ENCODE measurements at places on chromosomes 7 and 10. TPM values are rescaled to one million over a fixed set of nuclear protein-coding genes. Genes with fewer than 3 reads are reported as not detected.
A peak's percentile ranks its signal among the peaks of the same experiment; 100 is the strongest.

GRCh38 chr7:22586101-22586785 lies 86.3 kb upstream of the STEAP1B start:
- no peak for DNase-seq

GRCh38 chr7:6269527-6269926 lies 2.9 kb downstream of the CYTH3 start:
- DNase-seq: no peak

Gene ZP3
- 0.63 TPM for polyA plus RNA-seq

DNA sequence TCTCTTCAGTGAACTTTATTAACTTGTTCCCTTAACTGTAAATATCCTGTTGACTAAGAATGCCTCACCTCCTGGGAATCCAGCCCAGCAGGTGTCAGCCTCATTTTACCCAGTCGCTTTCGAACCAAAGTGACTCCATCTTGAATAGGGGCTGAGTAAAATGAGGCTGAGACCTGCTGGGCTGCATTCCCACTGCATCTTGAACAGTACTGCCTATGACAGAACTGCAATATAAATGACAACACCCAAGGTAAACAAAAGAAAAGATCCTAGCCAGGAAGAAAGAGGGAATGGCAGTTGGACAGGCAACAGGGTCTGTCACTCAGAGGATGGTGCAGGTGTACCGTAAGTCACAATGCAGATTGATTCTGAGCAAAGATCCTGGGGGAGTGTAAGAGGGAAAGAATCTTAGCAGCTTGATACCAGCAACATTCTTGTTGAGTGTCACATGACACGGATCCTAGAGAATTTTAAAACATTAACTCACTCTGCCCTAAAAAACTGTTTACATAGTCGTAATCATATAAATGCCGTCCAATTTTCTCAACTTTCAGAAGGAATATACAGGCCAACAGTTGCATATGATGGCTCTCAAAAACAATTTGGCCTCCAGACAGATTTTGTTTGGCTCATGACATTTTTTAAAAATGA lies 4.4 kb upstream of the FAM107B start:
- DNase-seq: peak; percentile 59

- peak; percentile 63 for DNase-seq
Observed at GRCh38 chr10:62459072-62459471, 84.9 kb downstream of the ZNF365 start.

DNA sequence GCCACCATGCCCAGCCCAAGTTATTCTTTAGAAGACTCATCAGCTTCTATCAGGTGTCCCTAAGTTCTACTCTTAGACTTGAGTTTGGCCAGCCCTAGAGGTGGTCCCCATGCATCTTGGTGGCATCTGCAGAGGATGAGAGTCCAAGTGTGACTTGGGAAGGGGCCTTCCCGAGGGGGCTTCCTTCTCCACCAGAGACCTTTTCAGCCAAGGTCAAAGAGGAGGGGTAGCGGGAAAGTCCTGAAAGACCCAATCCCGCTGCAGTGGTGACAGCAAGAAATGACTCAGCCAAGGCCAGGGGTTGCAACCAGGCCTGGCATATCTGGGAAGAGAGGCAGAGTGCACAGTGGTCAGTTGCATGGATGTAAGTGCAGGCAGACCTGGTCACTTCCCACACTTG lies 61.7 kb upstream of the MGMT start:
- DNase-seq: no peak

DNA sequence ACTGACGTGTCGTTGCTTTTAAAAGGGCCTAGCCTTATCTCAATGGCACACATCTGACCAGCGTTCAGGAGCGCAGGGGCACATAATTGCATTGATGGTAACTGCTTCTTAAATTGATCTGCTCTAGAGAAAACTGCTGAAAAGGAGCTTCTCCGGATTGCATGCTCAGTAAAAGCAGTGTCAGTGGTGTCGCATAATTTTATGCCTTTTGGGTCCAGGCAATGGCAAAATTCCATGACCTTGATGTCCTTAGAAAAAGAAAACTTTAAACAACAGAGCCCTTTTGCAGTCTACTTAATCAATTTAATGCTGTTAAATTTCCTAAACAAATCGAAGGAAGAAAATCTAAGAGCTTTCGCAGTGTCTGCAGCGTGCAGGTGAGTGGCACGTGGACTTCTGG lies 75.7 kb downstream of the PTPRE start:
- DNase-seq: no peak

Gene PHYHIPL
- polyA plus RNA-seq: not detected

DNA sequence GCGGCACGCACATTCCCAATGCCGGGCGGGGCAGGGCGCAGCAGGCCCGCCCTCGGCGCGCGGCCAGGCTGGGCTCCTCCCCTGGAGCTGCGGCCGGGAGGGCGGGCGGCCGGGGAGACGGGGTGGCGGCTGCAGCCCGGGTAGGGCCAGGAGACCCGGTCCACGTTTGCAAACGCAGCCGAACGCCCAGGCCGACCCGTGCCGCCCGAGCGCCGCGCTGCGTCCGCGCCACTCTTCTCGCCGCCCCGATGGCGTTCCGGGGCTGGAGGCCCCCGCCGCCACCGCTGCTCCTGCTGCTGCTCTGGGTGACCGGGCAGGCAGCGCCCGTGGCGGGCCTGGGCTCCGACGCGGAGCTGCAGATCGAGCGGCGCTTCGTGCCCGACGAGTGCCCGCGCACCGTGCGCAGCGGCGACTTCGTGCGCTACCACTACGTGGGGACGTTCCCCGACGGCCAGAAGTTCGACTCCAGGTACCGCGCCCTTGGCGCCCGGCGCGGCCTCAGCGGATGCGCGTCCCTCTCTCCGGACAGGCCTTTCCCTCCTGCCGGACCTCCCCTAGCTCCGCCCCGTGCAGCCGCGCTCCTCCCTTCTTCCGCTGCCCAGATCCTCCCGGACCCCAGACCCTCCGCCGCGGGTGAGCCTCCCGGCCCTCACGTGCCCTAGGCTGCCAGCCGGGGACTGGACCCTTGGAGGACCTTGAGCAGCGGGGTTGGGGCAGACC lies at the start of gene FKBP9:
FKBP9 (plus strand) TSS at position 115 of the 720 bp plus-strand sequence; CDS start at position 249, 134 bp downstream.
- DNase-seq: no peak

Gene HABP2
- not detected for polyA plus RNA-seq

DNA sequence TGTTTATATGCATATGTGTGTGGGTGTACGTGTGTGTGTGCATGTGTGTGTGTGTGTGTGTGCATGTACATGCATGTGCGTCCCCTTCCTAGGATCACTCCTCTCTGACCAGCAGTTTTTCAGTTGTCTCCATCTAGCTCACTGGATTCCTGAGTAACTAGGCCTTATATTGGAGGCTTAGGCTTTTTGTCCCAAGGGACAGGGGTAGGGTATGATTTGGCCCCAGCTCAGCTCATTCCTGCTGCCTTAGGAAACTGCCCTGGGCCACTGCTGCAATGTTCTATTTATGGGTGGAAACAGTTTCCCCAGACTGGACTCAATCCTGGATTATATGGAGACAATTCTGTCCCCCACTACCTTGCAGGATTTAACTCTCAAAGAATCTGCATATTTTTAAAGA lies 68.8 kb upstream of the SDK1 start:
- no peak for DNase-seq

DNA sequence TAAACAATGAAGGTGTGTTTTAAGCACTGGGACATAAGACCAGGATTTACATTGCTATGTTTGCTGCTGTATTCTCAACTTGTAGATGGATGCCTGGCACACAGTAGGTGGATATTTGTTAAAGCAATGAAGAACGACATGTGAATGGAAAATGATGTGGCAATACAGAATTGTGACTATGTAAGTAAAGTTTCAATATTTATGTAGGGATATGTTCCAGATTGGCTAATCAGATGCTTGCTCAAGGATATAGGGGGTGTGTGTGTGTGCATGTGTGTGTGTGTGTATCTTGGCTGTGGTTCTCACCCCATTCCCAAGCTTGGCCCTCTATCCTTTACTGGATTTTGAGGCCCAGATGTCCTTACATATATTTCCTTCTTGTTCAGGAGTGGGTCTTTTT lies 42.7 kb upstream of the LAMB1 start:
- DNase-seq: no peak

- no peak for DNase-seq
Observed at GRCh38 chr7:137337902-137338301, 5.6 kb downstream of the PTN start.

- DNase-seq: no peak
Observed at GRCh38 chr10:19785366-19785765, 30.9 kb upstream of the PLXDC2 start.

DNA sequence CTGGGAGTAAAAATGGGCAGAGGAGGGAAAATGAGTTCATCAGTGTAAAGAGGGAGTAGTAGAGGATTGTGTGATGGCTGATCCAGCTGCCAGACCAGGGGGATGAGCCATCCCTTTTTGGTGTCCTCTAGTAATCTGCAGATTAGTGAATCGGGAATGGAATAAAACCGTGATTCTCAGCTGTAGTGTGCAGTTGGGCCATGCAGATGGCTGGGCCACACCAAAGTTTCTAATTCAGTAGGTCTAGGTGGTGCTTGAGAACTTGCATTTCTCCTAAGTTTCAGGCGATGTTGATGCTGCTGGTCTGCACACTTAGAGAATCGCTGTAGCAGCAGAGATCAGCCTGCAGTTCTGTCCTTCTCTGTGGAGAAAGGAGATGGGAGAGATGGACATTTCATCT lies 22.7 kb downstream of the PDCD11 start:
- DNase-seq: no peak

- DNase-seq: no peak
Observed at GRCh38 chr10:31961277-31962074, 32.8 kb upstream of the ARHGAP12 start.

Gene CDC14C
- polyA plus RNA-seq: 0.07 TPM

DNA sequence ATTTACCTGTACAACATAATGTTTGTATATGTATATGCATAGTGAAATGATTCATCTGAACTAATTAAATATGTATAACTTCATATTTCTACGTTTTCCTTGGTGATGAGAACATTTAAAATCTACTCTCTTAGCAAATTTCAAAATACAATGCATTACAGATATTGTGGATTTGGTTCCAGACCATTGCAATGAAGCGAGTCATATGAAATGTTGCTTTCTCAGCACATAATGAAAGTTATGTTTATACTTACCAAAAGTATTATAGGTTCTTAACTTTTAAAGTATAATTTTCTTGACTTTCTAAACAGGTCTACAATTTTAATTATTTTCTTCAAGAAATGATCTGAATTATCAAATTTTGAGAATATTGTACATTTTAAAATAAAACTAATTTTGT lies 189.2 kb downstream of the CSTF2T start:
- DNase-seq: no peak

Gene AOAH
- polyA plus RNA-seq: not detected

GRCh38 chr10:79274279-79275104 lies 72.8 kb upstream of the PPIF start:
- no peak for DNase-seq

DNA sequence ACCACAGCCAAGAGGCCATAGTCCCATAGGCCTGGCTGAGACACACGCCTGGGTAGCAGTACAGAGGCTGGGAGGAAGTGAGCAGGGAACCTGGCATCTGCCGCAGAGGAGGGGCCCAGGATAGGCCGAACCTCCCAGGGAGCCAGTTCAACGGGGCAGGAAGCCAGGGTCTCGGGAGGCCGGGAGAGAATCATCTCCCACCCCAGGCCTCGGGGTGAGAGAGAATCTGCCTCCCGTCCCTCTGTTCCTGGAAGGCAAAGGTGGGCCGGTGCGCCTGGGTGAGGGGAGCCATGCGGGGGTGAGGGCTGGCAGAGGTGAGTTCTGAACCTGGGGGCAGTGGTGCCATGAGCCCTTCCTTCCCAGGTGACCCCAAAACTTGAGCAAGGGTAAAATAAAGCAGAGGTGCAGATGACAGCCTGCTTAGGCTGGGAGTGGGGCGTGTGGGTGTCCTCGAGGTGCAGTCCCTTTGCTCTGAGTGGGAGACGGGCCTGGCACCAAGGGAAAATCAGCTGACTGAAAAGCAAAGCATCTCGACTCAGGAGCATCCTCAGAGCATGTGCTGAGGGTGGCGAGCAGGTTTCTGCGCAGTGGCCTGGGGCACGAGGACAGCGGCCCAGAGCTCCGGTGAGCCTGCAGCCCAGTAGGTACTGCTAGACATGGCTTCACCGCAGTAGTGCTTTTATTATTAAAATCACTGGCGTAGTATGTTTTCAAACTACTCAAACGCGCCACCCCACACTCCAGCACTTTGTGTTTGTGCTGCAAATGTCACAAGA lies 15.5 kb downstream of the AGAP3 start:
- no peak for DNase-seq

DNA sequence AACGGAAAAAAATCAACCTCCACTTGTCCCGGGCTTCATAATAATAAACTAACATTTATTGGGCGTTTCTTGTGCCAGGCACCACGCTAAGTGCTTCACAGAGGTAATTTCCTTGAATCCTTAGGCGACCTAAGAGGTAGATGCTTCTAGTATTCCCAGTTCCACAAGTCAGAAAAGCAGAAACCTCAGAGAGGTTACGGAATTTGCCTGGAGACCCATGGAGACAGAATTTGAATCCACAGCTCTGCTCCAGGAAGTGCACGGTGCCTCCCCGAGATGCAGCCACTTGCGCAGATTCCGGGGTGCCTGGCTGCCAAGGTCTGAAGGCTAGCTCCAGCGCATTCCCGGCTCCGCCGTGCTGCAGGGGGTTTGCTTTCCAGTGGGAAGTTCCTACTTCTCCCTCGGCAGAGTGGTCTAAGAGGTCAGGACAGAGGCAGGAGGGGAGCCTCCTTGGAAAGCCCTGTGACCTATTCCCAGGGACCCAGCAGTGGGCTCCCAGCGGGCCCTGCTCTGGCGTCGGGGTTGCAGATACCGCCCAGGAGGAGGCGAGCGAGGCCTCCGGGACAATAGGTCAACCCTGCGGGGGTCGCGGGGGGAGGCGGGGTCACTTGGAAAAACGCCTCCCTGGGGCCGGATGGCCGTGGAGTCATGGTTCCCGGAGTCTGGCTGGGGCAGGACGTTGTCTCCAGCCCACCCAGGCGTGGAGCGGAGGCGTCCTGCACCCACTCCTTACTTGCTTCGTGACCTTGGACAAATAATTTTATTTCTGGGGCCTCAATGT lies 10.1 kb upstream of the NKX2-3 start:
- DNase-seq: no peak

- no peak for DNase-seq
Observed at GRCh38 chr7:77391230-77391629, 24.9 kb downstream of the GSAP start.

- no peak for DNase-seq
Observed at GRCh38 chr10:16732376-16732775, 84.8 kb downstream of the RSU1 start.

GRCh38 chr10:47277352-47278151 lies 22.4 kb upstream of the GDF10 start:
- DNase-seq: no peak

Data from AG04450 (cell line).